Lower lobe of right lung (tissue), 2 donors: ENCODE measurements at places on chromosomes 7 and 10. TPM values are rescaled to one million over a fixed set of nuclear protein-coding genes. Genes with fewer than 3 reads are reported as not detected.

GRCh38 chr7:94405506-94405905 lies 10.8 kb downstream of the COL1A2 start:
- H3K4me3 ChIP-seq, result no peak overlapping the region
- DNase-seq, result no peak
- H3K27ac ChIP-seq, result no peak overlapping the region
- no peaks in the 10 kb centered on the region for H3K27me3 ChIP-seq
- H3K36me3 ChIP-seq, result peaks cover 50% of the 10 kb centered on the region

GPRIN2 gene
- total RNA-seq, result 42.1 TPM

DNA sequence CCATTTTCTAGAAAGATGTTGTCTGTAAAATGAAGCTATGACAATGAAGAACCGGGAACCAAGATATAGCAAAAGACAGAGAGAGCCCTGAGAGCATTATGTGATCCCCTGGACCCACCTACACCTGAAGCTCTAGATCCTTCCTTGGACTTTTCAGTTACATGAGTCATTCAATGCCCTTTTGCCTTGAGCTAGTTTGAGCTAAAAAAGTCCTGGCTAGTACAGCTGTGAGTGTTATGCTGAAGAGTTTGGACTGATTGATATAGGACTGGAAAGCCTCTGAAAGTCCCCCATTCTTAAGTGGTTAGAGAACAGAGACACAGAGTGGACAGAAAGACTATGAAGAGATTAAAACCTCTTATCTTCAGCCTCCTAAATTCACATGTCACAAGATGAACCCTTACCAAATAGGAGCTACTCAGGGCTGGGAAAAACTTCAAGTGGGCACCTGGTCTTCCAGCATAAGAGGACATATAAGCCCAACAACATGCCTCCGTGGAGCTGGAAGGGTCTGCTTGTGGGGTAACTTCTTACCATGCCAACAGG lies 386.8 kb upstream of the NFE2L3 start:
- DNase-seq, result no peak
- H3K4me1 ChIP-seq, result no peaks in the 10 kb centered on the region
- H3K36me3 ChIP-seq, result no peaks in the 10 kb centered on the region
- H3K4me3 ChIP-seq, result no peak overlapping the region

- no peak for DNase-seq
- peak overlapping the region; percentile 32 for H3K27ac ChIP-seq
- no peaks in the 10 kb centered on the region for H3K36me3 ChIP-seq
- no peak overlapping the region for H3K4me3 ChIP-seq
Observed at GRCh38 chr7:55043691-55044370, 25.0 kb downstream of the EGFR start.

GRCh38 chr10:59287587-59288255 lies 74.6 kb downstream of the FAM13C start:
- DNase-seq, result no peak
- no peaks in the 10 kb centered on the region for H3K36me3 ChIP-seq
- no peak overlapping the region for H3K27ac ChIP-seq
